ENCODE measurements at places on chromosomes 11 and 22. TPM values are rescaled to one million over a fixed set of nuclear protein-coding genes. Genes with fewer than 3 reads are reported as not detected.

HEPHL1 gene
- total RNA-seq = not detected

SLC15A3 gene
- 14.4 TPM for total RNA-seq

DNA sequence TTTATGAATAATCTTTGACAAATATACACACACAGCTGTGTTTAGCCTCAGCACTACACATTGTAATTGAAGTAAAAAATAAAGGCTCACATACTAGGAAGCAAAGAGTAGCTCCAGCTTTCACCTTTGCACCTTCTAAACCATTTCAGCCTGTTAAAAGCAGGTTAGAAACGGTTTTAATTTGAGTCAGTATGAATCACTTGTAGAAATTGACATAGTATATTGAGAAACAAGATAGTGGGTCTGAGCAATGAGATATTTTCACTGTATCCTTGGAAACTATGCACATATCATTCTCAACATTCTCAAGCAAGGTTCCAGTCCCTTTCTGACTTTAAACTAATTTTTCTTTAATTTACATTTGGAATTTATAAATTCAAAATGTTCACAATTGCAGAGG lies 380.3 kb downstream of the AASDHPPT start:
- H3K4me3 ChIP-seq = no peak overlapping the region
- peak overlapping the region; percentile 1 for H3K27ac ChIP-seq
- peaks cover 6% of the 10 kb centered on the region for H3K4me1 ChIP-seq
- no peak for DNase-seq

SMTNL1 gene
- total RNA-seq = not detected

USP2 gene
- total RNA-seq = 6.8 TPM

OR51G2 gene
- not detected for total RNA-seq

- DNase-seq = no peak
- H3K36me3 ChIP-seq = no peaks in the 10 kb centered on the region
- peaks cover 7% of the 10 kb centered on the region for H3K27me3 ChIP-seq
Observed at GRCh38 chr11:124753624-124754023, 1.6 kb upstream of the VSIG2 start.

DNA sequence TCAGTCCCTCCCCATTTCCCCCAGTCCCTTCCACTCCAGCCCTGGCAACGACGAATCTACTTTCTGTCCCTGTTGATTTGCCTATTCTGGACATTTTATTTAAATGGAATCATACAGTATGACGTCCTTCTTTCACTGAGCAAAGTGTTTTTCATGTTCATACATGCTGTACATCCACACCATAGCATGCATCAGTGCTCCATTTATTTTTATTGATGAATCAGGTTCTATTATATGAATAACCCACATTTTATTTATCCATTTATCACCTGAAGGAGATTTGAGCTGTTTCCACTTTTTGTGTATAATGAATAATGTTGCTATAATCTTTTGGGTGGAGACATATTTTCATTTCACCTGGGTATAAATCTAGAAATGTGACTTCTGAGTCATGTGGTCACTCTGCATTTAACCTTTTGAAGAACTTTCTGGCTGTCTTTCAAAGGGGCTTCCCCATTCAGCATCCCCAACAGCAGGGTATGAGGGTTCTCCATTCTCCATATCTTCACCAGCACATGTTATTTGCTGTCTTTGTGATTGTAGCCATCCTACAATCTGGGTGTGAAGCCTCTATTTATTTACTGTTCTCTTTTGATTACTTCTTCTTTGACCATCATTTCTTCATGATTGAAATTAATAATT lies 531.7 kb downstream of the ETS1 start:
- H3K4me1 ChIP-seq = no peaks in the 10 kb centered on the region
- H3K27me3 ChIP-seq = peaks cover 4% of the 10 kb centered on the region
- H3K36me3 ChIP-seq = no peaks in the 10 kb centered on the region
- DNase-seq = no peak

GRCh38 chr11:65560555-65561418 lies 2.6 kb upstream of the LTBP3 start:
- no peaks in the 10 kb centered on the region for H3K36me3 ChIP-seq
- no peaks in the 10 kb centered on the region for H3K27me3 ChIP-seq
- DNase-seq = no peak
- H3K4me1 ChIP-seq = peaks cover 31% of the 10 kb centered on the region

TRIM49 gene
- total RNA-seq = not detected

DNA sequence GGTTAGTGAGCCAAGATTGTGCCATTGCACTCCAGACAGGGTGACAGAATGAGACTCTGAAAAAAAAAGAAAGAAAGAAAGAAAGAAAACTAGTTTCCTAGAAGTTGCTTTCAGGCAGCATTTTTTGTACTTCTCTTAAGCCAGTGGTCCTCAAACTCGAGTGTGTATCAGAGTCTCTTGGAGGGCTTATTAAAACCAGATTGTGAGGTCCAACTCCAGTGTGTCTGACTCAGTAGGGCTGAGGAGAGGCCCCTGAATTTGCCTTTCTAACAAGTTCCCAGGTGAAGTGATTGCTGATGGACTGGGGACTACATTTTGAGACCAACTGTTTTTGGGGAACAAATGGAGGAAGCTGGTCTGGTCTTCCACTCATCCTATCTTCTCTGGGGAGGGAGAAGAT lies 57.5 kb upstream of the VSTM5 start:
- H3K27ac ChIP-seq = no peak overlapping the region
- H3K4me3 ChIP-seq = no peak overlapping the region
- no peaks in the 10 kb centered on the region for H3K36me3 ChIP-seq
- DNase-seq = no peak

- DNase-seq = peak; percentile 89
- H3K27ac ChIP-seq = peak overlapping the region; percentile 73
- no peak overlapping the region for H3K4me3 ChIP-seq
- no peaks in the 10 kb centered on the region for H3K36me3 ChIP-seq
Observed at GRCh38 chr11:47234669-47235100, 13.9 kb downstream of the ACP2 start.

DNA sequence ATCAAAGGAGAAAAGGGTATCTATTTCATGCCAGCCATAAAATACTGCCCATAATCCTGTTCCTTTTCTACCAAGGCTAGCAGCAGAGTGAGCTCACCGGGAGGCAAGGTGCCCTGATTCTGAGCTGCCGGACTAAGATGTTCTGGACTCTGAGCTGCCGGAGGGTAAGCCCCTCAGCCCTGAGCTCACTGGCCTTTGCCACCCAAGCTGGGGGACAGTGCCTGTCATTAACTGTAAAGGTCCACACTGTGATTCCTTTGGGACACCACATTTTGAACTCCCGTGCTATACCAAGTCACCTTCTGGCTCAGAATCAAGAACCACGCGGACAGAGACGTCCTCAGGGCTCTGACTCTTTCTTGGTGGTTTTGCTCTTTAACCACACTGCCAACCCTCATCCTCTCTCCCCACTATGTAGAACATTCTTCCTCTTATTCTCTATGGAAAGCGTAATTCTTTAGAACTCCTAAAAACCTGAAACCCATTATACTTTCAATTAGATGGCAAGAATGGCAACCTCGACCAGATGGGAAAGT lies 88.4 kb upstream of the BID start:
- no peak overlapping the region for H3K27ac ChIP-seq
- H3K36me3 ChIP-seq = peaks cover 9% of the 10 kb centered on the region
- DNase-seq = no peak
- no peaks in the 10 kb centered on the region for H3K4me1 ChIP-seq
- H3K4me3 ChIP-seq = no peak overlapping the region

GRCh38 chr11:118212131-118212725 lies 12.6 kb downstream of the JAML start:
- H3K27ac ChIP-seq = no peak overlapping the region
- H3K4me1 ChIP-seq = no peaks in the 10 kb centered on the region
- no peak overlapping the region for H3K4me3 ChIP-seq
- H3K36me3 ChIP-seq = no peaks in the 10 kb centered on the region

DNA sequence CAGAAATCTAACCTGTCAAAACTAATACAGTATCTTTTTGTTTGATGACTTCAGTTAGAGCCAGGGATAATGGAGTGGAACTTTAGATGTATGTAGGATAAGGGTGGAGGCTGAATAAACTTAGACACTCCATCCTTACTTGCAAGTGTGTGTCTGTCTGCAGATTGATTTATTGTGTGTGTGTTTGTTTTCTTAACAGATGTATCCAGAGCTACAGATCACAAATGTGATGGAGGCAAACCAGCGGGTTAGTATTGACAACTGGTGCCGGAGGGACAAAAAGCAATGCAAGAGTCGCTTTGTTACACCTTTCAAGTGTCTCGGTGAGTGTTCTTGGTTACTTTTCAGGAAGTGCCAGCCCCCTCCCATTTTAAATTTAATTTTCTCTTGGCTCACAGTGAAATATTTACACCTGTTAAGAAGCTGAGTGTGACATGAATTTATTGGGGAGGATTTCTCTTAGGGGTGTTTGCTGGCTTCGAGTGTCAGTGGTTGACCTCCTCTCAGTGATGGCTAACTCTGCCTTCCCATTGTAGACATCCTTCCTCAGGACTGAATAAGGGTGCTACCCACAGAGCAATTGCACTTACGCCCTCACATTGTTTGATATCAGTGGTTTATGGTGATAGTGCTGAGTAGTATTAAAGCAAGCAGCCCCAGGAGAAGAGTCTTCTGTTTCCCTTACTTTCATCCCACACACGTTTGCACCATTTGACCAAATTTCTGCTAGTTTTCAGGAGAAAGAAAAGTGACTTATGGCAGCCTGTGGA lies 40.8 kb downstream of the APLP2 start:
- no peak overlapping the region for H3K4me3 ChIP-seq
- no peaks in the 10 kb centered on the region for H3K27me3 ChIP-seq
- no peaks in the 10 kb centered on the region for H3K36me3 ChIP-seq
- no peak for DNase-seq
- peaks cover 13% of the 10 kb centered on the region for H3K4me1 ChIP-seq

GGT5 gene
- total RNA-seq = 4.6 TPM

DNA sequence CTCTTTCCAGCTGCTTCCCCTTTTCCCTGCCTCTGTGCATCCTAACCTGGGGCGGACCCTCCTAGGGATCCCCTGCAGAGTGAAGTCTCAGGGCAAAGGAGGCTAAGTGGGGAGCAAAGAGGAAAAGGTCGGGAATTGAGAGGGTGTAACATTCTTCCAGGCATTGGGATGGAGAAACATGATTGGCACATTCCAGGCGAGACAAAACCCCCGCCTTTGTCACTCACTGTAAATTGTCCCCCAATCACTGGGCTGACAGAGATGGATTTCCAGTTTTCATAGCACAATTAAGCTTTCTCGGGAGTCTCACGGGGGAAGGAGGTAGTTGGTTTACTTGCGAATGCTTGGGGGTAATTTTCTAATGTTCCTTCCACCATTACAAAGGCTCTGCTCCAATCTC lies 74.9 kb downstream of the MIAT start:
- DNase-seq = no peak
- no peak overlapping the region for H3K27ac ChIP-seq
- H3K4me1 ChIP-seq = no peaks in the 10 kb centered on the region
- no peaks in the 10 kb centered on the region for H3K27me3 ChIP-seq

GRCh38 chr11:7442588-7443215 lies 42.6 kb upstream of the OLFML1 start:
- H3K27ac ChIP-seq = no peak overlapping the region
- H3K4me3 ChIP-seq = no peak overlapping the region
- H3K36me3 ChIP-seq = no peaks in the 10 kb centered on the region
- DNase-seq = peak; percentile 71
- no peaks in the 10 kb centered on the region for H3K27me3 ChIP-seq

OTOG gene
- not detected for total RNA-seq

Data from pancreas (tissue), 10 donors.